H1 (cell line): ENCODE measurements at places on chromosomes 7 and 10. TPM values are rescaled to one million over a fixed set of nuclear protein-coding genes. Genes with fewer than 3 reads are reported as not detected.
A peak's percentile ranks its signal among the peaks of the same experiment; 100 is the strongest.

- H3K27me3 ChIP-seq: peaks cover 12% of the 10 kb centered on the region
- DNase-seq: no peak
- peaks cover 16% of the 10 kb centered on the region for H3K36me3 ChIP-seq
- 0 out of 2 replicates have a peak overlapping the region, but pooled peaks have one; percentile 73 for H3K27ac ChIP-seq
Observed at GRCh38 chr10:97737770-97738265, 890 bp downstream of the ZFYVE27 start.

- no peak for DNase-seq
- H3K4me3 ChIP-seq: no peak overlapping the region
- peaks cover 50% of the 10 kb centered on the region for H3K36me3 ChIP-seq
- no peak overlapping the region for H3K27ac ChIP-seq
Observed at GRCh38 chr10:102154466-102155116, 2.4 kb downstream of the NOLC1 start.

DNA sequence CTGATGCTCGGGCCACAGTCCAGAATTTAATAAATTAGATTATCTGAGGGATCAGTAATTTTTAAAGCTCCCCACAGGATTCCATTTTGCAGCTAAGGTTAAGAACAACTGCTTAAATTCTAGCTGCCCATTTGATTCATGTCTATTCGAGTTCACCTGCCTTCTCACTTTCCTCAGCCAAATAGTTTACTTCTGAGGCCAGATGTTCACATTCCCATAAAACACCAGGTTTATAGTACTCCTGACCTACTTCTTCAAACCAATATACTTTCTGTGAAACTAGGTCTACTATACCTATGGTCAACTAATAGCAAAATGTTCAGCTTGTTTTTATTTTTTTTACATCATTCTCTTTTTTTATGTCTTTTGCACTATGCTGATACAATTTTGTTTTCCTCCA lies 86.3 kb downstream of the GPR158 start:
- H3K27ac ChIP-seq: no peak overlapping the region
- no peak for DNase-seq
- no peaks in the 10 kb centered on the region for H3K4me1 ChIP-seq
- no peaks in the 10 kb centered on the region for H3K36me3 ChIP-seq
- no peak overlapping the region for H3K4me3 ChIP-seq

GRCh38 chr10:73853196-73853595 lies 21.2 kb downstream of the CAMK2G start:
- peaks cover 5% of the 10 kb centered on the region for H3K4me1 ChIP-seq
- no peak overlapping the region for H3K4me3 ChIP-seq
- H3K27ac ChIP-seq: no peak overlapping the region

GSTK1 gene
- 25.5 and 26.2 TPM in 2 replicates for total RNA-seq

DNA sequence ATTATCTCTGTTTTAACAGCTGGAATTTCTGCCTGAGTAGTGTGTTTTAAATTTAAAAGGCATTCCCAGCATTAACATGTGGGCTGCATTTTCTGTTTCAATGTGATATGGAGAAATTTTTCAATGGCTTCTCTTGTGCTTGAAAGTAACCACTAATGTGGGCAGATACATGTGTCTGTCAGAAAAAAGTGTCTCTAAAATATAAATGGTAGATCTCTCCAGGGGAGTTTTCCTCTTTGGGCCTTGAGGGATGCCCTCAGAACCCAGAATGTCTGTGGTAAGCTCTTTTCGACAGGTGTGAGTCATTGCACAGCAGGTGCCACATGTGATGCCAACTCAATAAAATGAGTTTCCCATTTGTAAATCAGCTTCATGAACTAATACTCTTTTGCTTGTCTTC lies 221.1 kb downstream of the SEMA3E start:
- peak overlapping the region; percentile 22; the same call in 1 of the 2 replicates for H3K4me3 ChIP-seq
- no peaks in the 10 kb centered on the region for H3K27me3 ChIP-seq
- DNase-seq: no peak
- no peaks in the 10 kb centered on the region; the same call in 1 of the 2 replicates for H3K4me1 ChIP-seq
- no peak overlapping the region for H3K27ac ChIP-seq

DNA sequence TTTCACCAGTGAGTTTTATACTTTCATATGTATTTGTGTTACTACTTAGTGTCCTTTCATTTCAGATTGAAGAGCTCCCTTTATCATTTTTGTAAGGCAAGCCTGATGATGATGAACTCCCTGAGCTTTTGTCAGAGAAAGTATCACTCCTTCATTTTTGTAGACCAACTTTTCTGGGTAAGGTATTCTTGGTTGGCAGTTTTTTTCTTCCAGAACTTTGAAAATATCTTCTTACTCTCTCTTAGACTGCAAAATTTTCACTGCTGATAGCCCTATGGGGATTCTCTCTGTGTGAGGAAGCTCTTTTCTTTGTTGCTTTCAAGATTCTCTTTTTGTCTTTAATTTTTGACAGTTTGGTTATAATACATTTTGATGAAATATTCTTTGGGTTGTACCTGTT lies 35.7 kb downstream of the CCDC7 start:
- no peak overlapping the region for H3K4me3 ChIP-seq
- no peaks in the 10 kb centered on the region for H3K36me3 ChIP-seq
- H3K4me1 ChIP-seq: no peaks in the 10 kb centered on the region
- H3K27ac ChIP-seq: no peak overlapping the region
- no peak for DNase-seq

GRCh38 chr7:42671627-42672026 lies 240.2 kb downstream of the C7orf25 start:
- no peaks in the 10 kb centered on the region for H3K4me1 ChIP-seq
- no peak overlapping the region for H3K27ac ChIP-seq
- no peak for DNase-seq
- H3K27me3 ChIP-seq: no peaks in the 10 kb centered on the region

DEPP1 gene
- 0.67 and 0.80 TPM in 2 replicates for total RNA-seq

SPDYE5 gene
- total RNA-seq: not detected in 2 replicates

- no peak overlapping the region for H3K27ac ChIP-seq
- H3K27me3 ChIP-seq: no peaks in the 10 kb centered on the region
- DNase-seq: no peak
- H3K36me3 ChIP-seq: no peaks in the 10 kb centered on the region
Observed at GRCh38 chr10:24982319-24983112, 30.1 kb upstream of the PRTFDC1 start.

DNA sequence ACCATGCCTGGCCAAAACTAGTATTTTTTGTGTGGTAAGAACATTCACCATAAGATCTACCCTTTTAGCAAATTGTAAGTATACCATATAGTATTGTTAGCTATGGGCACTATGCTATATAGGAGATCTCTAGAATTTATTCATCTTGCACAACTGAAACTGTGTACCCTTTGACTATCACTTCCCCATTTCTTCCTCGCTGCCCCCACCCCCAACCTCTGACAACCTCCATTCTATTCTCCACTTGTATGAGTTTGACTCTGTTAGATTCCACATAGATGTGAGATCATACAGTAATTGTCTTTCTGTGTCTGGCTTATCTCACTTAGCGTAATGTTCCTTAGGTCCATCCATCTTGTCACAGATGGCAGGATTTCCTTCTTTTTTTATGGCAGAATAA lies 3.6 kb downstream of the CASP7 start:
- H3K27ac ChIP-seq: no peak overlapping the region
- H3K4me1 ChIP-seq: no peaks in the 10 kb centered on the region
- DNase-seq: no peak
- H3K27me3 ChIP-seq: peaks cover 7% of the 10 kb centered on the region
- H3K36me3 ChIP-seq: no peaks in the 10 kb centered on the region

RBP3 gene
- not detected in 2 replicates for total RNA-seq

- H3K27ac ChIP-seq: no peak overlapping the region
- peaks cover 2% of the 10 kb centered on the region for H3K27me3 ChIP-seq
- no peak overlapping the region for H3K4me3 ChIP-seq
- H3K4me1 ChIP-seq: no peaks in the 10 kb centered on the region
- no peak for DNase-seq
Observed at GRCh38 chr10:102509387-102509786, 5.6 kb downstream of the SUFU start.

TAS2R3 gene
- 0.59 and 0.99 TPM in 2 replicates for total RNA-seq

GRID2IP gene
- 1.0 and 1.3 TPM in 2 replicates for total RNA-seq

GRCh38 chr7:80639011-80639410 lies 569 bp downstream of the CD36 start:
- no peak for DNase-seq
- no peaks in the 10 kb centered on the region for H3K36me3 ChIP-seq
- H3K4me3 ChIP-seq: no peak overlapping the region
- no peak overlapping the region for H3K27ac ChIP-seq
- H3K4me1 ChIP-seq: no peaks in the 10 kb centered on the region

DNA sequence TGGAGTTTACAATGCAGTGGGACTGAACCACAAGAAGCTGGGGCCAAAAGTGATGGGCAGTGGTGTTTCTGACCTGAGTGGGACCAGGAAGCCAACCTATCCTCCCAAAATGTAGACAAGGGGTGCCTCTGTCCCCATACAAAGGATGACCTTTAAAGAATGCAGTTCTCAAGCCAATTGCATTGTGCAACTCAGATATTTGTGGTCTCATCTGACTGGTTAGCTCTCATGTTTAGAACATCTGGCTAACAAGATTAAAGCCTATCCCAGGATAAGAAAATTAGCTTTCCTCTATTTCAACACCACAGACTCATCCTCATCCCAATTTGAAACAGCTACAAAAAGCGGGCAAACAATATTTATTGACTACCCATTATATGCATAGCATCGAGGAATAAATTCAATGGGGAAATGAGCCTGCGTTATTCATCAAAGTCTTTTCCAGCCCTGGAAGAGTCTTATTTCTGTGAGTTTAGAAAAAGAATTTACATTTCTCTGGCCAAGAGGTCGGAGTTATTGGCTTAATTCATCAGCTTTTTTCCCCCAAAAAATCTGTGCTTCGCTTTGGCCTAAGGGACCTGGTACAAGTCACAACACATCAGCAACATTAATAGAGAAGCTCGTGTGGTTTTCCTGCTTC lies 26.7 kb downstream of the ELMO1 start:
- DNase-seq: no peak
- no peaks in the 10 kb centered on the region for H3K4me1 ChIP-seq
- no peak overlapping the region for H3K27ac ChIP-seq
- H3K27me3 ChIP-seq: no peaks in the 10 kb centered on the region
- H3K36me3 ChIP-seq: no peaks in the 10 kb centered on the region; the same call in 1 of the 2 replicates

PRKG1 gene
- 15.2 and 16.0 TPM in 2 replicates for total RNA-seq

HOXA7 gene
- not detected in 2 replicates for total RNA-seq

GRCh38 chr7:102185796-102186195 lies 100.9 kb upstream of the SH2B2 start:
- no peak overlapping the region for H3K27ac ChIP-seq
- H3K4me3 ChIP-seq: no peak overlapping the region
- H3K27me3 ChIP-seq: no peaks in the 10 kb centered on the region
- peaks cover 8% of the 10 kb centered on the region for H3K4me1 ChIP-seq
- DNase-seq: no peak

DNA sequence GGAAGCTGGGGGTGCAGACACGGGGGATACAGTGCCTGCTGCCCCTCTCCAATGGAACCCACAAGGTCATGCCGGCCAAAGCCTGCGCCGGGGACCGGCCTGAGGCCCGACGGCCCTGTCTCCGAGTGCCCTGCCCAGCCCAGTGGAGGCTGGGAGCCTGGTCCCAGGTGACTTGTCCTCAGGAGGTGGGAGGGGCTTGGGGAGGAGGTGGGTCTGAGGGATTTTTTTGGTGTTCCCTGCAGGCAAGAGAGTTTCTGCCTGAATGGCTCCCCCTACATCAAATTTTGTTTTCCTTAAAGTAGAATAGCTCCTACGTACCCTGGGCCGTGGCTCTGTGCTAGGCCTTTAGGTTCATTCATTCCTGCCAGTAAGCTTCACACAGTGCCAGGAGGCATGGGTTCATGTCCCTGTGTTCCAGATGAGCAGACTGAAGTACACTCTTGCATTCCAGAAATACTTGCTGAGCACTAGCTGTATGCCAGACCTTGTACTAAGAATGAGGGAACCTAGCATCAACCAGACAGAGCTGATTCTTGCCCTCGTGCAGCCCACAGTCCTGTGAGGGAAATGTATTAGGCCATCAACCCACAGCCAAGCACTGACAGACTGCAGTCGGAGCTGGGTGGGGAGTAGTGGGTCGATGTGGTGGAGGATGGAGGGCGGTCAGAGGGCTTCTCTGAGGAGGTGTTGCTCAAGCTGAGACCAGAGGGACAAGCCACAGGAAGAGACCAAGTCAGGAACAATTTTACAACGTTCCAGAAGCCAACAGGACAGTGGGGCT lies 31.1 kb downstream of the TBATA start:
- no peaks in the 10 kb centered on the region for H3K27me3 ChIP-seq
- H3K36me3 ChIP-seq: no peaks in the 10 kb centered on the region
- peaks cover 3% of the 10 kb centered on the region; the same call in 1 of the 2 replicates for H3K4me1 ChIP-seq
- no peak overlapping the region for H3K27ac ChIP-seq
- peak; percentile 50 for DNase-seq

- H3K36me3 ChIP-seq: no peaks in the 10 kb centered on the region
- no peak overlapping the region for H3K4me3 ChIP-seq
- H3K27ac ChIP-seq: 0 out of 2 replicates have a peak overlapping the region, but pooled peaks have one; percentile 19
- DNase-seq: no peak
- no peaks in the 10 kb centered on the region for H3K27me3 ChIP-seq
Observed at GRCh38 chr7:80230327-80230726, 95.7 kb downstream of the GNAI1 start.

SLC13A1 gene
- total RNA-seq: not detected in 2 replicates

DNA sequence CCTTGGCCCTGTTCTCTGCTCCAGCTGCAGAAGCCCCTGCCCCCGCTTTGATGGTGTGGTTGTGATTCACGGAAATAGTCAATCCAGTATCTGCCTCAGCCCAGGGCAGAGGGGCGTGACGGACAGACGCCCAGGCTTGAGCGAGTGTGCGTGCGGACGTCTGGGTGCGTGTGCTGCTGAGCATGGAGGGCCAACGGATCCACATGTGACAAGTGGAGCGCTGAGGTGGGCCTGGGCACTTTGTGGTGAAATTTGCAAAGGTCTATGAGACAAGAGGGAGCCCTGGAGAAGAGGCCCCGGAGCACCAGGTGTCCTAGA lies 94.4 kb downstream of the WDR37 start:
- DNase-seq: peak; percentile 20
- H3K4me1 ChIP-seq: no peaks in the 10 kb centered on the region
- no peak overlapping the region for H3K4me3 ChIP-seq
- H3K27me3 ChIP-seq: no peaks in the 10 kb centered on the region; the same call in 1 of the 2 replicates

LOXL4 gene
- total RNA-seq: 0.13 and 0.42 TPM in 2 replicates

- H3K36me3 ChIP-seq: no peaks in the 10 kb centered on the region
- no peaks in the 10 kb centered on the region for H3K4me1 ChIP-seq
- no peak for DNase-seq
- H3K27ac ChIP-seq: no peak overlapping the region; the same call in 1 of the 2 replicates
- no peaks in the 10 kb centered on the region for H3K27me3 ChIP-seq
Observed at GRCh38 chr7:30708983-30709382, 26.7 kb upstream of the CRHR2 start.

SEMA3E gene
- total RNA-seq: 0.93 and 1.9 TPM in 2 replicates

DNA sequence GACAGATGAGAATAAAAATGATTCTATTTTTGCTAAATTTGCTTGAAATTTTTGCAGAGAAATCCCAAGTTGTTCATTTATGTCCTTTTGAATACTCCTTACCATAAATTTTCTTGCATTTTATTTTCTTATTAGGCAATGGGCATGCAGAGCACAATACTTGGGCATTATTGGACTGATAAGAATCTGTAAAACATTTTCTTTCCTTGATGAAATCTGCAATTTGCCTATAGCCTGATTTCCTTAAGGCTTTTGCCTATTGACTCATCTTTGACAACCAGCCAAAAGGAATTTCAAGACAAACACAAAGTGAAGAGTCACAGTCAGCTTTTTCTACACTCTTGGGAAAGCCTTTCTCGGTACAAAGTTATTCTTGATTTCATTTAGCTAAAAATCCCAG lies 30.5 kb upstream of the GNAT3 start:
- no peaks in the 10 kb centered on the region for H3K36me3 ChIP-seq
- H3K4me1 ChIP-seq: no peaks in the 10 kb centered on the region

RELN gene
- 0.02 and 0.07 TPM in 2 replicates for total RNA-seq

GRCh38 chr7:150340875-150341262 lies 560 bp downstream of the RARRES2 start:
- H3K36me3 ChIP-seq: peaks cover 10% of the 10 kb centered on the region
- no peak for DNase-seq
- no peak overlapping the region for H3K27ac ChIP-seq
- peaks cover 19% of the 10 kb centered on the region for H3K27me3 ChIP-seq

PRSS37 gene
- total RNA-seq: not detected in 2 replicates

KAZALD1 gene
- total RNA-seq: 0.84 and 1.9 TPM in 2 replicates

OLAH gene
- total RNA-seq: not detected in 2 replicates
